ENCODE measurements at places on chromosomes 4 and X. TPM values are rescaled to one million over a fixed set of nuclear protein-coding genes. Genes with fewer than 3 reads are reported as not detected.
A peak's percentile ranks its signal among the peaks of the same experiment; 100 is the strongest.

Gene F11
- total RNA-seq = not detected

- no peak for DNase-seq
Observed at GRCh38 chrX:154779261-154779660, 16.6 kb downstream of the DKC1 start.

DNA sequence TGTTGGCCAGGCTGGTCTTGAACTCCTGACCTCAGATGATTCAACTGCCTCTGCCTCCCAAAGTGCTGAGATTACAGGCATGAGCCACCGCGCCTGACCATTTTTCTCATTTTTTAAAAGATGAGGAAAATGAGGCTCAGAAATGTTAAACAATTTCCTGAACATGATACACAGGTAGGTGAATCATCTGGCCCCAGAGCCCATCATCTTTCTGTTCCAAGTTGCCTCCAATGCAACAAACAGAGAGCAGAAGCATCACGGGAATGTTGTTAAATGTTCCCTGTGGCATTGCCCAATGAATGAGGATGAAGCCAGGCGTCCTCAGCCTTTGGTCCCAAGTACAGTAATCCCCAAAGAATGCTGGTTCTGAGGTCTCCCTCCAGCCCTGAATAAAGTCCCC, 31.3 kb upstream of the ANXA5 start:
- no peak for DNase-seq

DNA sequence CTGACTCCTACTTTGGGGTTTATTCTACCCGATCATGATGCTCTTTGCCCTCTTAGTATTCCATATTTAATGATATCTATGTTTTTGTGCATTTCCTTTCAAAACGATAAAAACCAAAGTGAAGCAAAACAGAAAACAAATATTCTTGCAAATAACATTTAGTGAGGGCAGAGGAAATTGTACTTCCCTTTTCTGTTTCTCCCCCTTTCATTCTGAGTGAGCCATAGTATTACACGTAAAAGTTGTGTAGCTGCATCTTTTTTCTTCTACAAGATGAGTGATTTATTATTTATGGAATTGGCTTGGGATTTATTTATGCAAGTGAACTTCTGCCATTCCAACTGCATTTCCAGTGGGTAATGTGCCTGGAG, 109.9 kb downstream of the AFF2 start:
- no peak for DNase-seq

Gene THAP6
- total RNA-seq = 14.1 TPM

- peak; percentile 49 for DNase-seq
Observed at GRCh38 chr4:85968945-85969819, 390.7 kb downstream of the MAPK10 start.

Gene TREX2
- not detected for total RNA-seq

Gene GPR82
- total RNA-seq = not detected

Gene RAPGEF2
- 21.4 TPM for total RNA-seq

Gene CNKSR2
- total RNA-seq = not detected

GRCh38 chr4:152283801-152284470, 252.0 kb downstream of the FBXW7 start:
- DNase-seq = no peak

DNA sequence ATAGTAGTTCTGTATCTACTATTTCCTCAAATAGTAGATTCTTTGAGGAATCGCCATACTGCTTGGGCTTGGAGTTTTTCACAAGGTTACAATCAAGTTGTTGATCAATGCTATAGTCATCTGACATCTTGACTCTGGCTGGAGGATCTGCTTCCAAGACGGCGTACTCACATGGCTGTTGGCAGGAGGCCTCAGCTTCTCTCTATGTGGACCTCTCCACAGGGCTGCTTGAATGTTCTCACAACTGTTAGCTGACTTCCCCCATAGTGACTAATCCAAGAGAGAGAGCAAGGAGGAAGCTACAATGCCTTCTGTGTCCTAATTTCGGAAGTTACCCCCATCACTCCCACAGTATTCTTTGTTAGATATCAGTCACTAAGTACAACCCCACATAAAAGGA, 10.3 kb downstream of the EGFL6 start:
- DNase-seq = no peak

- DNase-seq = no peak
Observed at GRCh38 chr4:151219091-151219490, 57.9 kb upstream of the PRSS48 start.
